ENCODE measurements at places on chromosomes 3 and 15.

DNA sequence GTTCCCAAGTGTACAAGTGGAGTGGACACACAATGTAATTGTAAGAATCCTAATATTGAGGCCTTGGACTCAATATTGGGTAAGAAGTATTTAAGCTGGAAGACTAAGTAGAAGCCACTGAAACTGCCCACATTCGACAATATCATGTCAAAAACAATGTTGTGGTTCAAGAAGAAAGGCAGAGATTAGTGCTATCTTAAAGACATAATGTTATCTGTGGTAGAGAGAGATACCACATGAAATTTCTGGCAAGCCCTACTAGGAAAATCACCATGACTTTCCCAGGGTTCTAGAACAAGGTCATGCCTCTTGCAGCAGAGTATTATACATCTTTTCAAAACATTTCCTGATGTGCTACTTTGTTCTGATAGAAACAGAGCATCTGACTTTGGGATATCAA lies 192.6 kb downstream of the RAP2B start:
- no peak for DNase-seq

- no peak for DNase-seq
These were observed 239.0 kb downstream of the SLCO3A1 start for GRCh38 chr15:92092289-92093105.

DNA sequence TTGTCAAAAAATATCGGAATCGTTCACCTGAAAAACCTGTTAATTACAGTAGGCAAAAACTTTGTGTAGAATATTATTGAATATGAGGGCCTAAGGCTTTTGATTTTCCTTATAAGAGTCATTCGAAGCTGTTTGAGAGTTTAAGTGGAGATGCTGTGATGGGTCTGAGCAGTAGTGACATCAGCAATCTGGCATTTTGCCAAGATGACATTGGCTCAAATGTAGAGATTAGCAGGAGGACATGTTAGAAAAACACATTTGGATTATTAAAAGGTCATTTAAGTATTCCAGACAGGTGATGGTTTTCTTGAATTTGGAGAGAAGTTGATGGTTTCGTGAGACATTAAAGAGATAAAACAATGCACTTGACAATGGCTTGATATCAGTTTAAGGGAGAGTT lies 12.9 kb downstream of the OR5AC2 start:
- DNase-seq: no peak

DNA sequence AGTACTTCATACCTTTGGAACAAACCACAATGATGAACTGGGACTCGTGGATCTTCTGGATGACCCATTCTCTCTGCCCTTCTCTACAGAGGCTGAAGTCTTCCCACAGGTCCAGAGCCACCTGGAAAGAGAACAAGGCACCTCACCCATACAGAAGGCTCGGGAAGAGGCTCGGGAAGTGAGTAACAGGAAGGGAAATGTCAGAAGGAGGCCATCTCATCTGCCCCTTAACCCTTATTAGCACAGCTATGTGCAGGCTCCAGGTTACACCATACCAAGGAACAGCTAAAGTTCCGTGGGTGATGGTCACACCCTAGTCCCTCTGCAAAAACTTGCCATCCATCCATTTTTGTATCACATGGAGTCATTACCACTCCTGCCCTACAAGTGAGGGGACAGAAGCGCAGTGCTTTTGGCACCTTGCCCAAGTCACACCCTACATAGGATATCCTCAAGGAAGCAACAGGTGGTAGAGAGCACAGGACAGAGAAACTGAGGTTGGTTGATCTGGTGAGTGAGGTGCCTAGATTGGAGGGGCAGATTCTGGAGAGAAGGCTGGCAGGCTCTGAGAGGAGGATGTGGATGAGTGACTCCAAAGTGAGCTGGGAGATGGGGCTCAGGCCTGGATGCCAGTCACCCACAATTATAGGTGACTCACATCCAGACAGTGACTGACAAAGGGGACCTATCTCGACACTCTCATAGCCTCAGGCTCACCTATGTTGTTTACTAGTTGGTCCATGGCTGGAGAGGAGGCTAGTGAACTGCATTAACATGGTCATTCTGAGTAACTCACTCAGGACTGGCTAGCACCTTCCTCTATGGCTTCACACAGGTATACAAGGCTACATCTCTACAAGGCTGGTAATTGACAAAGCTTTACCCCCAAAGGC lies 38.2 kb downstream of the SPATA12 start:
- DNase-seq: no peak

Data from cerebellar cortex (tissue), 1 donor.